ENCODE measurements at places on chromosomes 6 and 20.

DNA sequence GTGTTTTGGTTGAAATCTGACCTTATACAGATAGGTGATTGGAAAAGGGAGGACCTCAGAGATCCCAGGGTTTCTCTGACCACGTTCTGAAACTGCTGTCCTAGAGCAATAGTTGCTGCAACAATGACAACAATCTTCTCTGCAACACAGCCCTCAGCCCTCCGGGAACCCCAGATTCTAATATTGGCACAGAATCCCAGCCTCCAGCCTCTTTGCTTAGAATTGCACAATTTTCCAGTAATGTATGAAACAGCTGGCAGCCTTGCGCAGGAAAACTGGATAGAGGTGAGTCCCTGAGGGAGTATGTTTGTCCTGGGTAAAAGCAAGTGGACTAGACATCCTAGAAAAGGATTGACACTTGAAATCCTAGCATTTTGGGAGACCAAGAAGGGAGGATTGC, 30.4 kb upstream of the PNRC1 start:
- DNase-seq: no peak

DNA sequence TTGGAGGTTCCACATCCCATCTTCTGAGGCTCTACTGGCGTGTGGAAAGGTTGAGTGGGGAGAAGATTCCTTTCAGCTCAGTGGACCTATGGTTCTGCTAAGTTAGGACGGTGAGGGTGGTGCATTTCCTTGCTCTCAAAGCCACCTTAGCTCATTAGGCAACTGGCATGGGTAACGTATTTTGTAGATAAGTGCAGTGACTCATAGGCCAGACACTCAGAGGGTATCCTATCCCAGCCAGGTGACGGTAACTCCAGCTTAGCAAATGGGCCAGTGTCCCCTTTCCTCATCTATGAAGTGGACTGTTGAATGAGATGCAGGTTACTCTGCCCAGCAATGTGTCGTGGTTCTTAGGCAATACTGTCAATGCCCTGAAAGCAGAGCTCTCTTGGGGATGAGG, 3.7 kb downstream of the RPS6KA2 start:
- no peak for DNase-seq

GRCh38 chr6:163489584-163489983, 75.1 kb downstream of the QKI start:
- no peak for DNase-seq

DNA sequence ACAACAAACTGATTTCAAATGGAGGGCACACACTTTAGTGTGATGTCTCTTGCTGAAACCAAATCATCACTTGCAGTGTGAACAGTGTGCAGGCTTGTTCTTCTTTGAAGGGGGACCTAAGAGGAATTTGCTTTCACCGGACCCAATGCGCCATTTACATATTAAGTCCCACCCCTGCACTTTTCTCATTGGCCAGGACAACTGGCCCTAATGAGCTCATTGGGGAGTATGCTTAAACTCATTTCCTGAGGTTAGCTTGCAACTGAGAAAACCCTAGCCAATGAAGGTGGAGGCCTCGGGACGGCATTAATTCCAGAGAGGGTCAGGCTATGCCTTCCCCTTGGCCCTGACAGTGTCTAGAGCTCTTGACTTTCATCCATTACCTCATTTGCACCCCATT, 58.7 kb downstream of the VEGFA start:
- no peak for DNase-seq

GRCh38 chr20:11454966-11455799, 462.5 kb upstream of the BTBD3 start:
- DNase-seq: no peak

- no peak for DNase-seq
Observed at GRCh38 chr6:151548201-151548600, 54.4 kb downstream of the CCDC170 start.

Measured in GM19239 (cell line).